ENCODE measurements at places on chromosomes 13 and 19.

DNA sequence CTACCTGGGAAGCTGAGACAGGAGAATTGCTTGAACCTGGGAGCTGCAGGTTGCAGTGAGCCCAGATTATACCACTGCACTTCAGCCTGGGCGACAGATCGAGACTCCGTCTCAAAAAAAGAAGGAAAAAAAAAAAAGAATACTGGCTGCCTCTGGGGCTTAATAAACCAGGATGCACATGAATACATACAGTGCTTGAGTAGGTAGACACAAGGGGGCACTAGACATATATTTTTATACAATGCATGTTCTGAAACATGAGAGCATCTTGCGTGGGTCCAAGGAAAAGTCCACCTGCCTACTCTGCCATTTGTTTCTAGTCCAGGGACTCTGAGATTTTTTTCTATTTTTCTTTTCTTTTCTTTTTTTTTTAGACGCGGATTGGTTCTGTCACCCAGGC, 31.2 kb downstream of the KEAP1 start:
- no peak for DNase-seq

DNA sequence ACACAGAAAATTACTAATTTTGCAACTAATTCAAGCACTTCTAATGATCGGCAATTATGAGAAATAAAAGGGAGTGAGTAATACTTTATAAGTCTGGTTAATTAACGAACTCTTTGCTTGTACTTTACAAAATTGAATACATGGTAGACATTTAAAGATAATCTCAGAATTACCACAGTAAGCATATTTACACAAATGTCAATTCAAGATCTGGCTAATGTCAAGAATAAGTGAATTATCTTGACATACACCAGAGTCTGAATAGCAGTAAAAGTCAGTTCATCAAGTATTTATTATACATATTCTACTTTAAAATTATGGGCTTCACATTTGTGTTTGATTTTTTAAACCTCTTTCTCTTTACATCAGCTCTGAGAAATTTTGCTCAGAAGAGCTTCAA, 643.4 kb downstream of the OLFM4 start:
- DNase-seq: no peak

- DNase-seq: no peak
Observed at GRCh38 chr13:78129359-78129758, 210.7 kb upstream of the EDNRB start.

GRCh38 chr13:72692884-72693514, 34.4 kb downstream of the MZT1 start:
- DNase-seq: no peak

DNA sequence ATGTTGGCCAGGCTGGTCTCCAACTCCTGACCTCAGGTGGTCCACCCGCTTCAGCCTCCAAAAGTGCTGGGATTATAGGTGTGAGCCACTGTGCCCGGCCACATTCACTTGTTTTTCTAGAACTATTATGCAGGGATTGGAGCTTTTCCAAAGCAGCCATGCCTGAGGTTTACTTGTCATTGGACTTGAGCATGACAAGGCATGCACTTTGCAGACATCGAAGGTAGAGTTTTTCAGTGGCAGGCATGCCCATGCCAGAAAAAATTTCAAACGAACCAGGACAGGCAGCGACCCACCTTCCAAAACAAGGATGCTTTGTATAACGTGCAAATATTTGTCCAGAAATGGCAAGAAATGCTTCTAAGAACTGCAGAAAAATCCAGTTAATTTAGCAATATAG, 17.7 kb downstream of the PNMA8A start:
- DNase-seq: no peak

GRCh38 chr13:48072304-48072703, 22.6 kb downstream of the MED4 start:
- DNase-seq: no peak

- no peak for DNase-seq
Observed at GRCh38 chr19:41917676-41918075, 10.6 kb downstream of the ERFL start.

GRCh38 chr13:79779761-79780160, 298.8 kb downstream of the NDFIP2 start:
- no peak for DNase-seq

GRCh38 chr13:46801858-46802257, 4.9 kb upstream of the ESD start:
- DNase-seq: no peak

GRCh38 chr19:54653181-54653809, 9.5 kb upstream of the LILRB4 start:
- DNase-seq: no peak

- no peak for DNase-seq
Observed at GRCh38 chr19:37813340-37813739, 34.0 kb upstream of the ZNF573 start.

- no peak for DNase-seq
Observed at GRCh38 chr19:10467104-10467706, 36.0 kb downstream of the KEAP1 start.

GRCh38 chr13:31485183-31485582, 254.1 kb upstream of the RXFP2 start:
- no peak for DNase-seq

DNA sequence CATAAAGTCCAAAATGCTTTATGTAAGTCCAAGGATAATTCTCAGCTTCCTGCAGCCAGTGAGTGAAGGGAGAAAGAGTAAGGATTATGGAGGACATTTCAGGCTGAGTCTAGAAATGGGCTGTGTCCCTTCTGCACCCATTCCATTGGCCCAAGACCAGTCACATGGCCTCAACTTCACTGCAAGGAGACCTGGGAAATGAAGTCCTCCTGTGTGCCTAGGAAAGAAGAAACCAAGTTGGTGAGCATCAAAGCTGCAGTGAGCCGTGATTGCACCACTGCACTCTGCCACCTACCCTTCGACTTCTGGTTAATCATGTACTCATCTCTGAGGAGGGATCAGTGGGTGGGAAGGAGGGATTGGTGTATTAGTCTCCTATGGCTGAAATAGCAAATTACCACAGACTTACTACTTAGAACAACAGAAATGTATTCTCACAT, 3.6 kb upstream of the CD37 start:
- no peak for DNase-seq

DNA sequence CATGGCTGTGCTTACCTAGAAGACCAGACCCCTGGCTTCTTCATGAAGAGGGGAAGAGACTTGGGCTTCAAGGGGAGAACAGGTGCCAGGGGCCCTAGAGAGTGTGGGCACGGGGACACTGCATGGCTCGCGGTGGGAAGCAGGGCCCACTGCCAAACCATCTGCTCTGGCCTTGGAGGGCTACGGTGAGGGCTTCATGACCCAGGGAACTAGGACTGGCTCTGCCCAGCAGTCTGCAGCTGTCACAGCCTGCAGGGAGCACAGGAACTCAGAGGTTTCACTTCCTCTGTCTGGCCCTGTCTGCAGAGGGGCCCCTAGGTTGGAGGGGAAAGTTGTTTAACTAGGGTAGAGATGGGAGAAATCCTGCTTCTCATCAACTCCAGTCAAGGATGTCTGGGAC, 4.3 kb downstream of the ERCC1 start:
- DNase-seq: no peak

- DNase-seq: no peak
Observed at GRCh38 chr19:28492201-28492600, 720.8 kb downstream of the UQCRFS1 start.

GRCh38 chr13:112686364-112686763, 3.5 kb upstream of the ATP11A start:
- DNase-seq: no peak

DNA sequence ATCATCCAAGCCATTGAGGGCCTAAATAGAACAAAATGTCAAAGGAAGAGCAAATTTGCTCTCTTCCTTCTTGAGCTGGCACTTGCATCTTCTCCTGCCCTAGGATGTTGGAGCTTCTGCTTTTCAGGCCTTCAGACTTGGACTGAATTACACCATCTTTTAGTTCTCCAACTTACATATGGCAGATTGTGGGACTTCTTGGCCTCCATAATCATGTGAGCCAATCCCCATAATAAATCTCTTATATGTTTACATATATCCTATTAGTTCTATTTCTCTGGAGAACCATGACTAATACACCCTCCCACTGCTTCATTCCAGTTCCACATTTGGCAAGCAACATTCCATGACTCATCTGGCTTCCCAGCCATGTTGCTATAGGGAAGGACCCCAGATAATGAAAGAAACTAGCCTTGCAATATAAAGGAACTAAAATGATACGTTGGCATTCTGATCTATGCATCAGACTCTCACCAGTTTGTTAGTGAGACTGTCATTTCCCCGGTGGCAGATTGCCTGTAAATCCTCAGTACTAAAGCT, 11.0 kb upstream of the ACOD1 start:
- DNase-seq: no peak

- DNase-seq: no peak
Observed at GRCh38 chr13:106499113-106499512, 36.3 kb downstream of the EFNB2 start.

DNA sequence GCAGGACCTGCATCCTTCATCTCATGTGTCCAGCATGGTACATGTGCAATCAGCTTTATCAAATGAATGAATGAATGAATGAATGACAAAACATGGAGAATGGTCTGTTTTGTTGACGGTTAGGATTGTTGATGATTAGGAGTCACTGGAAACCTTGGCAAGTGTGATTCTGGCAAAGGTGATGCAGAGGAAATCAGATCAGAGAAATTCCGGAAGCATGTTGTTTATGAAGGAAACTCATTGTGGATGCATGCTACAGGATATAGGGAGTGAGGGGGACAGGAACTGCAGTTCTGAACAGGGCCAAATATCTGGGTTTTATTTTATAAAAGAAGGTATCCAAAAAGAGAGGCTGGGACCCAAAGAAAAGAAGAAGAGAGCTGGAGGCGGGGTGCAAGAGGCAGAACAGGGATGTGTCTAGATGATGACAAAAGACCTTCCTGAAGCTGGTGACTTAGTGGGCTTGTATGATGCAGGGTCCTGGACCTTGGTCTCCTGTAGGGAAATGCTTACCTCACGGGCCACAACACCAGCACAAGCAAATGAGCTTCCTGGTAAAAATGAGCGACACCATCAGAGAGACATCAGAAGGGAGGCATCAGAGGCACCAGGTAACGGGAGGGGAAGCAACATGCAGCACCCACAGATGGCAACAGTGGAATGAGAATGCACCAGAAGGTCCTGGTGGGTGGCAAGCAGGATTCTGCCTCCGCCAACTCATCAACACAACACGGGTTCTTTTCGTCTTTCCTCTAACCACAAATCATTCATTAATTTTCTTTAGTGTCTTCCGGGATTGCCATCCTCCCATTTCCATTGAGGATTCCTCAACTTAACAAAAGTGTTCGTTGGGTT, 159.6 kb downstream of the FOXO1 start:
- no peak for DNase-seq

- no peak for DNase-seq
Observed at GRCh38 chr13:66528944-66529576, 701.1 kb downstream of the PCDH9 start.

GRCh38 chr13:35367586-35367985, 108.9 kb downstream of the MAB21L1 start:
- no peak for DNase-seq

GRCh38 chr13:33536601-33537000, 251.0 kb upstream of the STARD13 start:
- no peak for DNase-seq

GRCh38 chr19:35879068-35879467, 10.7 kb downstream of the APLP1 start:
- DNase-seq: no peak

DNA sequence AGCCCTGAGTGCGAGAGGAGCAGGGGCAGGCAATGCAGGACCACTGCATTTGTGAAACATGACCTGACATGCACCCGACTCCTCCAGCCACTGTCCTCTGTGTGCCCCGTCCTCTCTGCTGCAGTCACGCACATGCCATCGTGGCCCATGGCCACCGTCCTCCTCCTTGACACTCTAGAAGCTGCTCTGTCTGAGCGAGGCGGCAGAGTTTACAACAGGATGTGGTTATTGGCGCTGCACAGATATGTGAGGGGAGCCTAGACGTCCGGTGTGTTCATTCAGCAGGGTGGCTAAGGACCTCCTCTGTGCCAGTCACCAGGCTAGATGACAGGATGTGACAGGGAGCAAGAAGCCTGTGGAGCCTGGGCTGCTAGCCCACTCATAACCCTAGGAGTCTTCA, 277.8 kb downstream of the FOXO1 start:
- no peak for DNase-seq

GRCh38 chr13:33640832-33641231, 177.1 kb upstream of the RFC3 start:
- DNase-seq: no peak

- no peak for DNase-seq
Observed at GRCh38 chr19:53904909-53905308, 4.2 kb upstream of the CACNG7 start.

GRCh38 chr19:20664901-20665781, 3.8 kb upstream of the ZNF626 start:
- DNase-seq: peak; percentile 69

GRCh38 chr19:1833540-1833939, 14.7 kb downstream of the REXO1 start:
- DNase-seq: no peak

GRCh38 chr19:34104096-34104495, 68.2 kb upstream of the LSM14A start:
- DNase-seq: no peak

GRCh38 chr13:53343361-53343744, 314.7 kb downstream of the OLFM4 start:
- DNase-seq: no peak

DNA sequence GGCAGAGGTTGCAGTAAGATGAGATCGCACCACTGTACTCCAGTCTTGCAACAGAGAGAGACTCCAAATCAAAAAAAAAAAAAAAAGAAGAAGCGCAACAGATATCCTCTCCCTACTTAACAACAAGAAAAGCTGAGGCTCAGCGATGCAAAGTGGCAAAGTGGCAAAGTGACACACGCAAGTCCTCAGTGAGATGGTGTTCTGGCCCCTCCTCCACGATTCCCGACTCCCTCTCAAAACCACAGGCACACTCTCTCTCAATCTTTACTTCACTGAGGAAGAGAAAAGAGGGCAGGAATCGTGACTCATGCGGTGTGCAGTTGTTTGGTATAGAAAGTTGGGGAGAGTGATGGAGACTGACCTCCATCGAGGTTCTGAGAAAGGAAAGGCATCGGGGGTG, 12.6 kb downstream of the FFAR2 start:
- DNase-seq: no peak

DNA sequence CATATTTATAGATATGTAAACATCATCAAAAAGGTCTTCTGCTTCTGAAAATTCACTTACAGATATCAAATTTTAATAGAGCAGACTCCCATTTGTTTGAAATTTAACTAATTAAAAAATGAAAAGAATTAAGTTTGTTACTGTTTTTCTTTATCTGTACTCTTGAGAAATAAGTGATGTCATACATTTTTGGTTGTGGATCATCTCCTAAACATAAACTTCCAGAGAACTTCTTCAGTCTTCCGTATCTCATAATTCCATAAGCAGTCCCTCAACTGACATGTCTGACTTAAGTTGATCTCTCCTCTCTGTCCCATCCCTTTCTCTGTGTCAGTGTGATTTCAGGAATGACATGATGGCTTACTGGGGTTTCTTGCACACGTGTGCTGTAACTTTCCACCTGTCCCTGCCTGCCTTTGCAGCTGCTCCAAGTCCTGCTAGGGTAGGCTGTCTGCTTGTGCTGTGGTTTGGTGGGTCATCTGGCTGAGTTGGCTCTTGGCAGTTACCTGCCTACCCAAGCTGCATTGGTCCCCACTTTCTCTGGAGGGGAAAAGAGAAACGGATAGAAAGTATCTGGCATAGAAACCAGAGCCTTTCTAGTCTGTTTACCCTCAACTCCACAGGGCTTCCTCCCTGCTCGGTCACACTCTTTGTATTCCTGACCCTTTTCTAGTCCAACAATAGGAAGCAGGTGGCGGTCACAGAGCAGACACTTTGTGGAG, 127.1 kb downstream of the GGACT start:
- DNase-seq: no peak

- peak; percentile 45 for DNase-seq
Observed at GRCh38 chr13:98022210-98022609, 68.7 kb downstream of the IPO5 start.
